Stimulated activated CD8-positive, alpha-beta memory T cell treated with anti-CD3 and anti-CD28 coated beads, Interleukin-4, amount 100 ng/mL, for 1 hour (primary cell): ENCODE measurements at places on chromosomes 4 and X.

GRCh38 chrX:73562458-73562857 lies 539 bp upstream of the CHIC1 start:
- DNase-seq = no peak

DNA sequence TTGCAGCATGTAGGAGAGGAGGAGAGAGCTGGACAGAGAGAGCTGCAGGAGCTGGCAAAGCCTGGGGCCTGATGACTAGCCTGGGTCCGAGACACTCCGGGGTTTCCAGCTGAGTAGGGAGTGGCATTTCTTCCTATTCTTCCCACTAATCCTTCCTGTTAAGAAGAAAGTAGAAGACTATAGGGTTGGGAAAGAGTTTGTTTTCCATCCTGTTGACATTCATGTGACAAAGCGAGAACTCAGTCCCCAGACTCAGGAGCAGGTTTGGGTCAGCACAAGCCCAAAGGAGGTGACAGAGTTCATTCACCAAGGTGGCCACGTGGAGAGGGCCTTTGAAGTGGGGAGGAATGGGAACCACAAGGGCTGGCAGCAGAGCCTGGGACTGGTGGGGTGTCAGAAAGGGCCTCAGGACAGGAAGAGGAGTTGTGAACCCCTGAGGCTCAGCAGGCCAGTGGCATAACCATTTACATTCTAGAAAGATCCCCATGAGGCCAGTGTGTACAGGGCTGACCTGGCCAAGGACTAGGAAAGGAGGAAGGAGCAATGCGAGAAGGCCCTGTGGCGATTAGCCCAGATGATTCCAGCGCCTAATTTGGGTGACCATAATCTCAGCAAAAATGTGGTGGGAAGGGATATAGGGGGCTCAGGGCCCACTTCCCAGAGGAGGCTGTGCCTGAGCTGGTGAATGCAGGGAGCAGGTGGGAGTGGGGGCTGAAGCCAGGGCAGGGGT lies 3.3 kb upstream of the HAUS3 start:
- DNase-seq = no peak

- DNase-seq = no peak
Observed at GRCh38 chr4:156783966-156784365, 187.6 kb downstream of the PDGFC start.

DNA sequence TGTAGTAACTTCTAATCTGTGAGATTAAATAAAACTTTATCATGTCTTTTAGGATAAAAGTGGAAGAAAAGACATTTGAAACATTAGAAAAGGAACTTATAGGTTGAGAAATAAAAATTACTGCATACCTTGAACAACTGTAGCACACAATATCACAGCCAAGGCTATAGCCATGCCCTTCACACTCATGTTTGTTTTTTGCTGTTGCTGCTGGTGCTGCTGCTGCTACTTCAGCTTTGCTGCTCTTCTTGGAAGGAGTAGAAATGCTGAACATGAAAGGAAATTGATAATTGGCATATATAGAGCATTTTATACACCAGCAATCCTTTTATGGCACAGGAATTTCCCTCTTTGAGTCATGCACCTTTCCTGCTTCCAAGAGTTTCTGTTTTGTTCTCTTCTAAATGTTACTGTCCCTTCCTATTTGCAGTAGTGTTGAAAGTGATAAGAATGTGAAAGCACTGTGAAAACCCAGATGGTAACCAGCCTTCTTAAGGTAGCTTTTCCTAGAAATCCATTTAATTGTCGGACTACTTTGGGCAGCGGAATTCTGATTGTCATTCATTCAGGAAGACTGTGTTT lies at the start of gene CXCL11:
Gene CXCL11 (minus strand): TSS at position 272 of the 582 bp plus-strand sequence. CDS start 83 bp downstream, at position 189.
- DNase-seq = no peak

DNA sequence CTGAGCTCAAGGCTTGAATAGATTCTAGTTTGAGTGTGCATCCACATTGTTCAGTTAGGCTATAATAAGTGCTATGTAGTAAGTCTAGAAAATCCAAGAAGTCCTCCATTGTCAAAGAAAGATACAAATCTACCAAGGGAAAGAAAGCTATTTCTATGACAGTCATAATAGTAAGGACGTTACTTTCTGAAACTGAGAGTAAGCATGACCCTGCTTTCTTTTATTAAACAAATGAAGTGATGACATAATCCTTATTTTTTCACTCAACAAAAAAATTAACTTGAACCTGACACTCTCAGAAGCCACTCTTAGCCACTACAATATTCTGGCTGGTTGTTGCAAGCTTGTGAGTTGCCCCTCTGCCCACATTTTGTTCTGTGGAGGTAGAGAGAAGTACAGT lies 33.8 kb upstream of the AMELX start:
- no peak for DNase-seq

GRCh38 chr4:56182356-56182755 lies 204.9 kb downstream of the AASDH start:
- no peak for DNase-seq

GRCh38 chr4:154585369-154586018 lies 5.0 kb downstream of the FGA start:
- DNase-seq = no peak

GRCh38 chrX:115690511-115691216 lies 129.7 kb downstream of the PLS3 start:
- no peak for DNase-seq

- no peak for DNase-seq
Observed at GRCh38 chrX:150897421-150898320, 797 bp downstream of the CD99L2 start.

- DNase-seq = no peak
Observed at GRCh38 chr4:150875367-150875766, 139.7 kb downstream of the LRBA start.

- DNase-seq = no peak
Observed at GRCh38 chr4:103996637-103997036, 276.9 kb upstream of the TACR3 start.

GRCh38 chr4:73347497-73347896 lies 56.6 kb upstream of the ALB start:
- no peak for DNase-seq

DNA sequence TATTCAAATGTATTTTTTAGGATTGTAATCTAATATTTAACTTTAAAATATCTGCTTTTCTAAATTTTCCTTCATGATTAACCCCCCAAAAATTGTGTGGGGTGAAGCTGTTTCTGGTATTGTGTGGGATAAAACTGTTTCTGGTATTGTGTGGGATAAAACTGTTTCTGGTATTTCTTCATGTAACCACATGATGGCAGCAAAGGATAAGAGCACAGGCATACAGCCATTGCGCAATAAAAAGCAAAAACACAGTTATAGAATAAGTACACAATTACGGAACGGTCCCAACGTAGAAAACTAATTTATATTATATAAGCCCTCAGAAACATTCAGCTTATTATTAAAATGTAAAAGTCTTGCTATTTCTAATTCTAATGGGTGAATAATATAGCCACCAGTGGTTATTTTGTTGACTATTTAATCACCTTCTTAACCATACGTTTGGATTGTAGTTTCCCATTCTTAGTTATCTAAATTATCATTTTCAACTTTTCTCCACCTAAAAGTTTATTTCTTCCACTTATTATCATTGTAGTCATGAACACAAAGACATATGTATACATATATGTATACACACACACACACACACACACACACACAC lies 333.9 kb upstream of the FSTL5 start:
- no peak for DNase-seq

DNA sequence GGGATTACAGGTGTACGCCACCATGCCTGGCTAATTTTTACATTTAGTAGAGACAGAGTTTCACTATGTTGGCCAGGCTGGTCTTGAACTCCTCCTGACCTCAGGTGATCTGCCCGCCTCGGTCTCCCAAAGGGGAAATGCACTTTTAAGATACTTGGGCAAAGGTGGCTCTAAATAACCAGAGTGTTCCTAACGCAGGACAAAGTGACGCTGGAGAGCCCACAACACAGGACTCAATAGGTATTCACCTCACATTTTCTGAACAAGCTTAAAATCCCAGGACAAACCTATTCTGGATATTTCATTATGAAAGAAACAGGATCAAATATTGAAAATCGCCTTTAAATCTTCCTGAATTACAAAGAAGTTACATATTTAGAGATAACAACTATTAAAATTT lies 69.0 kb downstream of the WDFY3 start:
- DNase-seq = no peak

GRCh38 chr4:92307181-92307580 lies 3.4 kb downstream of the GRID2 start:
- no peak for DNase-seq

DNA sequence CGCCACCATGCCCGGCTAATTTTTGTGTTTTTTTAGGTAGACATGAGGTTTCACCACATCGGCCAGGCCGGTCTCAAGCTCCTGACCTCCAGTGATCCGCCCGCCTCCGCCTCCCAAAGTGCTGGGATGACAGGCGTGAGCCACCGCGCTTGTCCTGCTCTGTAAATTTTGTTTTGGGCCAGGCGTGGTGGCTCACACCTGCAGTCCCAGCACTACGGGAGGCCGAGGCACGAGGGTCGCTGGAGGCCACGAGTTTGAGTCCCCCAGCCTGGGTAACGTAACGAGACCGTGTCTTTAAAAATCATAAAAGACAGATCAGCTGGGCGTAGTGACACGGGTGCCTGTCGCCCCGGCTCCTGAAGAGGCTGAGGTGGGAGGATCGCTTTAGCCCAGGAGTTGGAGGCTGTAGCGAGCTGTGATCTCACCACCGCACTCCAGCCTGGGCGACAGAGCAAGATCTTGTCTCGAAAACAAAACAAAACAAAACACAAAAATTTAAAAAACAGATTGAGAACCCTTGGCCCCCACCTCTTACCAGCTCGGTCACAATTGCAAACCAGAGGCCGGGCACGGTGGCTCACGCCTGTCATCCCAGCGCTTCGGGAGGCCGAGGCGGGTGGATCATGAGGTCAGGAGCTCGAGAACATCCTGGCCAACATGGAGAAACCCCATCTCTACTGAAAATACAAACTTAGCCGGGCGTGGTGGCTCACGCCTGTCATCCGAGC lies 34.0 kb upstream of the PPP2R3B start:
- DNase-seq = no peak

DNA sequence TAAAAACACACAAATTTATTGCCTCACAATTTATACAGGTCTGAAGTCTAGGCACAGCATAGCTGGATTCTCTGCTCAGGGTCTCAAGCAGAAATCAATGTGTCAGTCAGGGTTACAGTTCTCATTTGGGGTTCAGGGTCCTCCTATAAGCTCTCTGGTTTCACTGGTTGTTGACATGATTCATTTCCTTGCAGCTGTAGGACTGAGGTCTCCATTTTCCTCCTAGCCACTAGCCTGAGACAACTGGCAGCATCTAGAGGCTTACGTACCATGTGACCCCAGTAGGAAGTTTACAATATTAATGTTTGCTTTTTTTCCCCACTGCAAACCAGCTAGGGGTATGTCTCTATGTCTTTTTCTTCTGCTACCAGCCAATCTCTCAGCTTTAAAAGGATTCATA lies 102.5 kb downstream of the CPEB2 start:
- no peak for DNase-seq

DNA sequence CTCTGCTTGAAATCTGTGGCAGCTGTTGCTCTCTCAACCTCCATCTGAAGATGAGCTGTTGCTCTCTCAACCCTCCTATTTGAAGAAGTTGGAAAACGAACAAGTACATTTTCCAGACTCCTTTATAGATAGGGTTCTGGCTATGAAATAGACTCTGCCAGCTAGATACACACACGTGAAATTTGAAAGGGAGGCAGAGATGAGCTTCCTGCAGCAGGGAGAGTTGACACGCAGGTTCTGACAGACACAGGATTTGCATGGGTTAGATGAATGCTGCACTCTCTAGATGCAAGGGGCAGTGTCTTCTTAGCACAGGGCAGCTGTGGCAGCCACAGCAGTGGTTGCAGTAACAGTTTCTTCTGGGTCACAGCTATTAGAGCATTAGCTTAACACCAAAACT lies 8.0 kb upstream of the PYURF start:
- DNase-seq = no peak

GRCh38 chrX:119488749-119489148 lies 20.5 kb downstream of the SLC25A5 start:
- DNase-seq = no peak

DNA sequence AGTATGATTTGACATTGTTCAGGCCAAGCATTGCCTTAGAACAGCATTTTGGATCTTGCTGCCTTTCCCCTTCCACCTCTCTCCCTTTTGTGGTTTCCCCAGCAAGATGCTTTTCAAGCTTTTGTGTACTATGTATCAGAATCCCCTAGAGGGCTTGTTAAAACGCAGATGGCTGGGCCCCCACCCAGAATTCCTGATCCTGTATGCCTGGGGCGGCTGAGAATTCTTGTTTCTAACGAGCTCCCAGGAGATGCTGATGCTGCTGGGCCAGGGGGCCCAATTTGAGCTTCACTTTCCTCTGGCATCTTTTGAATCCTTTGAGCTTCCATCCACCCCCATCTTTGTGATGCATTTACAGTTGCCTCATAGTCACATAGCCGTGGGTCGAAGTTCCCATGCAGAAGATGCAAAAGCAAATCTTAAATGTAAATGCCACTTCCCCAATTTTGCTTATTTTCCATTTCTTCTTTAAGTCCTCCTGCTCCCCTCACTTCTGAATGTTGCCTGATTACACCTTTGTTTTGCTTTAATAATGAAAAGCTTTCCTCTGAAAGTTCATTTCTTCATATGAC lies 18.5 kb downstream of the HCCS start:
- DNase-seq = no peak

DNA sequence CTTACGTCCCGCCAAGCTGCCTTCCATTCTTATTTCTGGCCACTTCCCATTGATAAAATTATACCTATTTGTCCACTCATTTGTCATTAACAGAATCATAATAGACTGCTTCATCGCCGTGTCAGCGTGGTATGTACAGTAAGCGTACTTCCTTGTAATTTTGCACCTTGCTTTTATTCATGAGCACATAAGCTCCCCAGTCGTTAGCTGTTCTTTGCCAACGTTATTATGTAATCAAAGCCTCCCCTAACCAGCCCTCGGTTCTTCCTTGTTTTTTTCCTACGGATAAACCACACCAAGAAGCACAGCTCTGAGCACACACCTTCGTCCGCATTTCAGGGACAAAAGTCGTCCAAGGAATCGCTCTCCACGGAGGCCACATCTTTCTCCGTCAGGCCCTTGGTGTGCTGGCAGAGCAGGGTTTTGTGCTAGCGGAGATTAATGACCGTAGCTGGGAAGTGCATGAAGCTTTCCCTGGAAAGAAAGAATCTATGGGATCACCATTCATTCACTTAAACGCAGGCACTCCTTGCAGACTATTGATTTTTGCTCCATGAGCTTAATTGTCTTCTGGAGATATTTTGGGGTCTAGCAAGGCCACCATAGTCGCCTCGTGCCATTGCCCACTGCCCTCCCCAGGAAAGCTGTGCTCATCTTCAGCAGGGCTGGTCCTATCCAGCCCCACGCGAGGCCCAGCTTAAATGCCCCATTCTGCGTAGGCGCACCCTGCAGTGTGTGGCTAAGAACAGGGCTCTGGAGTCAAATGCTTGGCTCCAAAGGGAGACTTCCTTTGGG lies 200.9 kb upstream of the PSAPL1 start:
- no peak for DNase-seq

- no peak for DNase-seq
Observed at GRCh38 chrX:129791336-129791735, 11.6 kb downstream of the SASH3 start.

- no peak for DNase-seq
Observed at GRCh38 chr4:43709443-43709842, 739.2 kb downstream of the KCTD8 start.

GRCh38 chrX:74835566-74835965 lies 89.7 kb downstream of the NEXMIF start:
- no peak for DNase-seq

GRCh38 chr4:70179811-70180210 lies 15.7 kb upstream of the ODAM start:
- no peak for DNase-seq

GRCh38 chr4:15658136-15658770 lies 3.1 kb upstream of the FBXL5 start:
- DNase-seq = no peak
